ENCODE measurements at places on chromosomes 2 and 18.

- H3K27ac ChIP-seq, result no peak overlapping the region
- no peaks in the 10 kb centered on the region for H3K36me3 ChIP-seq
- H3K27me3 ChIP-seq, result no peaks in the 10 kb centered on the region
- no peak overlapping the region for H3K4me3 ChIP-seq
- H3K4me1 ChIP-seq, result no peaks in the 10 kb centered on the region
- DNase-seq, result no peak
Measured at GRCh38 chr2:221601376-221601775, 29.3 kb upstream of the EPHA4 start.

DNA sequence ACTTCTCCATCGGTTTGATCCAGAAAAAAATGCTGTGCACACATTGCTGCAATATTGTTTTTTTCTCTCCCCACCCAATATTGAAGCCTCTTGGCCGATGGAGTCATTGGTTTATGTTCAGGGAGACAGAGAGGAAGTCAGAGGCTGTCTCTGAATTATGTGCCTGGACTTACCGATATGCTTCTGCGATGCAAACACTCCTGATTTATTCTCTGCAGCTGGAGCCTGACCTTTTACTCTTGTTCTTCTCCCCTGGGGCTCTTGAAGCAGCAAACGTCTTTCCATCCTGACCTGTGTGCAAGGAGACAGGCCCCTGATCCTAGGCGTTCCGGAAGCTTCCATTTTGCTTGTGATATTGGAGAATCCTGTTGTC, 99.6 kb downstream of the PTGR3 start:
- no peak for DNase-seq
- no peaks in the 10 kb centered on the region for H3K27me3 ChIP-seq
- no peaks in the 10 kb centered on the region for H3K36me3 ChIP-seq
- no peak overlapping the region for H3K27ac ChIP-seq
- H3K4me3 ChIP-seq, result no peak overlapping the region

DNA sequence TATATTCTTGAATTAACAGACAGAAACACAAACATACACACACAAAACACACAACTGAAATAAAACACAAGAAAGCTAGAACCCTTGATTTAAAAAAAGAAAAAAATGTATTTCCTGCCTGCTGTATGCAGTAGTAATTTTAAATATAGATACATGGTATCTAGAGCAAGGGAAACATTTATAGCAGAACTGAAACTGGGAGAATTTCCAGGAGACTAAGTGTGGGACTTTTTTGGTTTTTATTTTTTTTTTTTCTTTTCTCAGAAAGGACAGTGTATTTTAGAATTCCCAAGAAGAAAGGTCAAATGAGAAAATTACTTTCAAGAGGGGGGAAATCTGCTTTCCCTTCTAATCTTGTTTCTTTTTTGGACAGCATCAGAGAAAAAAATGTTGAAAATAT, 558.9 kb upstream of the PKDCC start:
- H3K4me3 ChIP-seq, result no peak overlapping the region
- H3K4me1 ChIP-seq, result no peaks in the 10 kb centered on the region
- DNase-seq, result no peak
- H3K27me3 ChIP-seq, result no peaks in the 10 kb centered on the region
- no peaks in the 10 kb centered on the region for H3K36me3 ChIP-seq
- no peak overlapping the region for H3K27ac ChIP-seq

GRCh38 chr2:150689590-150689989, 202.1 kb upstream of the RND3 start:
- H3K36me3 ChIP-seq, result no peaks in the 10 kb centered on the region
- H3K4me1 ChIP-seq, result no peaks in the 10 kb centered on the region
- H3K27ac ChIP-seq, result no peak overlapping the region
- no peak overlapping the region for H3K4me3 ChIP-seq

- peaks cover 13% of the 10 kb centered on the region for H3K27me3 ChIP-seq
- no peak overlapping the region for H3K27ac ChIP-seq
- H3K36me3 ChIP-seq, result no peaks in the 10 kb centered on the region
- DNase-seq, result no peak
- no peaks in the 10 kb centered on the region for H3K4me1 ChIP-seq
Measured at GRCh38 chr18:76572518-76573247, 77.6 kb upstream of the ZNF516 start.

- H3K4me3 ChIP-seq, result no peak overlapping the region
- H3K36me3 ChIP-seq, result peaks cover 1% of the 10 kb centered on the region
- H3K4me1 ChIP-seq, result peaks cover 3% of the 10 kb centered on the region
- DNase-seq, result no peak
Measured at GRCh38 chr2:55025082-55025481, 25.2 kb downstream of the RTN4 start.

- H3K4me1 ChIP-seq, result peaks cover 8% of the 10 kb centered on the region
- H3K4me3 ChIP-seq, result no peak overlapping the region
- no peak for DNase-seq
- no peak overlapping the region for H3K27ac ChIP-seq
- peaks cover 5% of the 10 kb centered on the region for H3K27me3 ChIP-seq
Measured at GRCh38 chr2:102057502-102058292, 65.9 kb downstream of the IL1R2 start.

- no peak overlapping the region for H3K27ac ChIP-seq
- H3K4me3 ChIP-seq, result no peak overlapping the region
- no peaks in the 10 kb centered on the region for H3K27me3 ChIP-seq
- H3K36me3 ChIP-seq, result no peaks in the 10 kb centered on the region
- no peak for DNase-seq
Measured at GRCh38 chr2:52918551-52918950, 849.1 kb upstream of the CHAC2 start.

- no peak overlapping the region for H3K27ac ChIP-seq
- no peaks in the 10 kb centered on the region for H3K36me3 ChIP-seq
- no peak overlapping the region for H3K4me3 ChIP-seq
- peaks cover 5% of the 10 kb centered on the region for H3K27me3 ChIP-seq
Measured at GRCh38 chr2:219672406-219672805, 45.0 kb downstream of the SLC4A3 start.

DNA sequence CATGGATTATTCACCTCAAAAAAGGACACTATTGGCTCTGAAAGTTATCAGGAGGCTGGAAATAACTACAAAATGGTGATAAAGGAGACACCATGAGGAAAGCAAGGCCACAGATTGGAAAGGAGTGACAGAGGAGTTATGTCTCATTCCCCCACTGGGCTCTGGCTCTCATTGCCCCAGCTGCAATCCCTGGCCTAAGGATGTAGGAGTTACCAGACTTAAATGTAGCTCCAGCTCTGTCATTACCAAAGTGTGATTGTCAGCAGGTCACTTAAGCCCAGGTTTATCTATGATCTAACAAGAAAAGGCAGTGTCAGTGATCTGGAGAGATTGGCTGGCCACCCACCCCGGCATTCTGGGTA, 1228.2 kb upstream of the DDX18 start:
- no peak overlapping the region for H3K4me3 ChIP-seq
- no peaks in the 10 kb centered on the region for H3K27me3 ChIP-seq
- DNase-seq, result no peak

DNA sequence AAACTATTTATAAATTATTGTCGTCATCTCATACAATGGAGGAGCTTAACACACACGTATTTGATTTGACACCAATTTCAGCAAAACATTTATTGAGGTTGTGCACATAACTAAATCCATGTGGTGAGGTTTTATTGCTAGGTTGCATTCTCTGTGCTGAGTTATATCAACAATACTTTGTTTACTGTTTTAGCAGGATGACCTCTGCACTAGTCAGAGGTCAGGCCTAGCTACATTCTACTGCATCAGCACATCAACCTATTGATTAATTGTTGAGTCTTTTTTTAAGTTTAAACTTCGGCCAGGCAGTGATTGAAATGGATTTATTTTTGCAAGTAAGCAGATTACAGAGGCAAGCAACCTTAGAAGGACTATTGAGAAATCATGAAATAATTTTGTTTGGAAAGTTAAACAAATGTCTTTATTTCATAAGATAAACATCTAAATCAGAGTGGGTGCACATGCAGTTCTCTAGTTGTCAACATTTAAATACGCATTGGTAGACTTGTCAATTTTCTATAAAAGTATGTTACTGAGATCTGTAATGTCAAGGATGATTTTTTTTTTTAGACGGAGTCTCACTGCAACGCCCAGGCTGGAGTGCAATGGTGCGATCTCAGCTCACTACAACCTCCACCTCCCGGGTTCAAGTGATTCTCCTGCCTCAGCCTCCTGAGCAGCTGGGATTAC, 75.2 kb upstream of the CD28 start:
- H3K36me3 ChIP-seq, result no peaks in the 10 kb centered on the region
- H3K27me3 ChIP-seq, result no peaks in the 10 kb centered on the region
- peaks cover 3% of the 10 kb centered on the region for H3K4me1 ChIP-seq
- H3K4me3 ChIP-seq, result no peak overlapping the region
- no peak overlapping the region for H3K27ac ChIP-seq

DNA sequence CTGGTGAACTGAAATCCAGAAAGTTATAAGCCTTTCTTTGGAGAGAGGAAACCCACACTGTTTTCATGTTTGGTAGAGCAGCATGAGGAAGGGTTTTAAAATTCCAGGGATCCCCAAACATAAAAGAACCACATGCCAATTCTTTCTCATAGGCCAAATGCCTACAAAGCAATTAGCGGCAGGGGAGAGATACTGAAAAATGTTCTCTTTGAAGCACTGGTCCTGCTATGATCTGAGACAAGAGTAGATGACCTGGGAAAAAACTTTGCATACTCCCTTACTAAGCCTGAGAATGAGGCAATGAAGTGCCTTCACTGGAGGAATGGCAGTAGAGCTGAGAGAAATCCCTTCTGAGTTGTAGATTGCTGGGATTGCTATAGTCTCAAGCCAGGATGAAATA, 1261.7 kb downstream of the DSC3 start:
- no peak overlapping the region for H3K4me3 ChIP-seq
- H3K27me3 ChIP-seq, result no peaks in the 10 kb centered on the region
- H3K4me1 ChIP-seq, result no peaks in the 10 kb centered on the region
- H3K27ac ChIP-seq, result no peak overlapping the region
- H3K36me3 ChIP-seq, result no peaks in the 10 kb centered on the region

DNA sequence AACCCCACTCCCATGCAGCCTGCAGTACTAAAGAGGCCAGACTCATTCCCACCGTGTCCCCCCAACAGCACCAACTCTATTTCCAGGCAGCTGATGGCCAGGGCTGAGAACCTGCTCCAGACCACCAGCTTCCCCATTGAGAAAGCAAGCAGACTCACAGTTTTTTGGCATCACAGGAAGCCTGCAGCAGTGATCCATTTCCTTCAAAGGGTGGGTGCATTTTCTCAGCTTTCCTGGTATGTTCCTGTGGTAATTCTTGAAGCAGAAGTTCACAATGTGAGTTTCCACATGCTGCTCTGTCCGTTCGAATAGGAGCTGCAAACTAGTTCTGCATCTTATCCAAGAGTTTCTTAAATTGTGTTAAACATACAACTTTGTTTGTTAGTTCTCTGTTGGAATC, 1249.6 kb upstream of the FAM98A start:
- no peak overlapping the region for H3K4me3 ChIP-seq
- H3K4me1 ChIP-seq, result no peaks in the 10 kb centered on the region

GRCh38 chr2:128440666-128441340, 122.1 kb upstream of the HS6ST1 start:
- peaks cover 6% of the 10 kb centered on the region for H3K27me3 ChIP-seq
- no peak overlapping the region for H3K4me3 ChIP-seq
- peaks cover 15% of the 10 kb centered on the region for H3K4me1 ChIP-seq
- no peak for DNase-seq

GRCh38 chr2:157838442-157839161, 37.5 kb downstream of the ACVR1 start:
- no peaks in the 10 kb centered on the region for H3K27me3 ChIP-seq
- H3K4me1 ChIP-seq, result peaks cover 39% of the 10 kb centered on the region
- H3K27ac ChIP-seq, result peak overlapping the region; percentile 53
- peaks cover 34% of the 10 kb centered on the region for H3K36me3 ChIP-seq

DNA sequence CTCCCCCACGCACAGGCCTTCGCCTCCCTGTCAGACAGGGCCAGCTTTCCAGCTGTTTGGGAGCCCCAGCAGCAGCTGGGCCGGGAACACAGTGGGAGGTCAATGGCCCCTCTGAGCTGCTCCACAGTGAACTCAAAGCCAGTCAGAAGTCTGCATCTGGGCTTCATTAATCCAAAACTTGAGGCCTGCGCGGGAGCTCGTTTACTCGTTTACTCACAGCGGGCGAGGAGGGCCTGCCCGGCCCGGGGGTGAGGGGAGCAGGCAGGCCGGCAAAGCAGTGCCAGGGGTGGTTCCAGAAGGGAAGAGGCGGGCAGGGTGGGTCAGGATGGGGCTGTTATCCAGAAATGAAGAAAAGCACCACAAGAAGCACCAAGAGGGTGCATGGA, 36.8 kb upstream of the SEMA4C start:
- no peaks in the 10 kb centered on the region for H3K36me3 ChIP-seq
- peaks cover 4% of the 10 kb centered on the region for H3K27me3 ChIP-seq
- no peak overlapping the region for H3K4me3 ChIP-seq
- peaks cover 6% of the 10 kb centered on the region for H3K4me1 ChIP-seq
- H3K27ac ChIP-seq, result no peak overlapping the region
- no peak for DNase-seq

DNA sequence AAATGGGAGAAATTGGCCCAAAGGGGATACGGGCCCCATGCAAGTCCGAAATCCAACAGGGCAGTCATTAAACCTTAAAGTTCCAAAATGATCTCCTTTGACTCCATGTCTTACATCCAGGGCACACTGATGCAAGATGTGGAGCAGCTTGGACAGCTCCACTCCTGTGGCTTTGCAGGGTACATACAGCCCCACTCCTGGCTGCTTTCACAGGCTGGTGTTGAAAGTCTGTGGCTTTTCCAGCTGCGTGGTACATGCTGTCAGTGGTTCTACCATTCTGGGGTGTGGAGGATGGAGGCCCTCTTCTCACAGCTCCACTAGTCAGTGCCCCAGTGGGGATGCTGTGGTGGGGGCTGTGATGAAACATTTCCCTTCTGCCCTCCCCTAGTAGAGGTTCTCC, 8.6 kb upstream of the TMX3 start:
- no peak for DNase-seq
- no peaks in the 10 kb centered on the region for H3K27me3 ChIP-seq
- H3K36me3 ChIP-seq, result peaks cover 4% of the 10 kb centered on the region
- peaks cover 22% of the 10 kb centered on the region for H3K4me1 ChIP-seq
- H3K4me3 ChIP-seq, result no peak overlapping the region

DNA sequence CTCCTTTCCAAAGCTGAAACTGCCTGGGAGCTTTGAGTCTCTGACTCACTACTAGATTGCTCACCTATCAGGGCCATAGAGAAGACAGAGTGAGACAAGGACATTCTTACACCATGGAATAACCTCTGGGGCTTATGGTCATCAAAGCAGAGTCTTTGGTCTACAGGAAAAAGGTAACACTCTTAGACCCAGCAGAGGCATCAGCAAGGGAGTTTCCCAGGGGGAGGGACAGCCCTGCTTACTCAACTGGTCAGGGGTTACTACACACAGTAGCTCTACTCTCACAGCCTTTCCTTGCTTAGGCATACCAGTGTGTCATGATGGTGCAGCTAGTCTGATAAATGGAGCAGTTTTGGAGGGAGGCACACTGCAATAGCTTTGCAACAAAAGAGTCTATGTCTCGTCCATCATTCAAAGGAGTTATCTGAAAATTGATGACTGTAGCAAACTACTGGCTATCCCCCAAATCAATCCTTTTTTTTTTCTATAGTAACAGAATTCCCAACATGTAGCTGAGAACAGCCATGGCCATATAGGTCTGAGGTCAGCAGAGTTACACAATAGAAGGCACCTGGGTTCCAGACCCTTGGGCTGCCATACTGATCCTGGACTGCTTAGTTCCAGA, 22.4 kb upstream of the CD28 start:
- no peak overlapping the region for H3K27ac ChIP-seq
- H3K4me1 ChIP-seq, result peaks cover 44% of the 10 kb centered on the region
- no peak for DNase-seq

GRCh38 chr2:207394812-207395534, 134.8 kb upstream of the CREB1 start:
- no peak for DNase-seq
- H3K27me3 ChIP-seq, result no peaks in the 10 kb centered on the region
- peaks cover 6% of the 10 kb centered on the region for H3K36me3 ChIP-seq
- H3K4me1 ChIP-seq, result peaks cover 16% of the 10 kb centered on the region
- no peak overlapping the region for H3K4me3 ChIP-seq

- no peaks in the 10 kb centered on the region for H3K27me3 ChIP-seq
- H3K27ac ChIP-seq, result peak overlapping the region; percentile 36
- H3K4me3 ChIP-seq, result no peak overlapping the region
- peaks cover 52% of the 10 kb centered on the region for H3K4me1 ChIP-seq
- H3K36me3 ChIP-seq, result peaks cover 38% of the 10 kb centered on the region
Measured at GRCh38 chr18:63202828-63203227, 116.7 kb downstream of the BCL2 start.

Data from activated T-helper 2 cell treated with anti-CD3 and anti-CD28 coated beads, Interferon-gamma antibody, Interleukin-2, Interleukin-4, amounts not matched to agents 10 μg/mL and 5 μg/mL and 100 μg/mL, durations not matched to agents 14 hours and 24 hours and 36 hours (primary cell).